WTC11 (cell line): ENCODE measurements at places on chromosomes 1 and 21. TPM values are rescaled to one million over a fixed set of nuclear protein-coding genes. Genes with fewer than 3 reads are reported as not detected.

The MNDA gene
- total RNA-seq, result 0.09 TPM in 1 of 3 replicates, not detected in the others

- DNase-seq, result peak; percentile 84
These were observed 132.9 kb upstream of the WNT4 start for GRCh38 chr1:22275626-22276395.

DNA sequence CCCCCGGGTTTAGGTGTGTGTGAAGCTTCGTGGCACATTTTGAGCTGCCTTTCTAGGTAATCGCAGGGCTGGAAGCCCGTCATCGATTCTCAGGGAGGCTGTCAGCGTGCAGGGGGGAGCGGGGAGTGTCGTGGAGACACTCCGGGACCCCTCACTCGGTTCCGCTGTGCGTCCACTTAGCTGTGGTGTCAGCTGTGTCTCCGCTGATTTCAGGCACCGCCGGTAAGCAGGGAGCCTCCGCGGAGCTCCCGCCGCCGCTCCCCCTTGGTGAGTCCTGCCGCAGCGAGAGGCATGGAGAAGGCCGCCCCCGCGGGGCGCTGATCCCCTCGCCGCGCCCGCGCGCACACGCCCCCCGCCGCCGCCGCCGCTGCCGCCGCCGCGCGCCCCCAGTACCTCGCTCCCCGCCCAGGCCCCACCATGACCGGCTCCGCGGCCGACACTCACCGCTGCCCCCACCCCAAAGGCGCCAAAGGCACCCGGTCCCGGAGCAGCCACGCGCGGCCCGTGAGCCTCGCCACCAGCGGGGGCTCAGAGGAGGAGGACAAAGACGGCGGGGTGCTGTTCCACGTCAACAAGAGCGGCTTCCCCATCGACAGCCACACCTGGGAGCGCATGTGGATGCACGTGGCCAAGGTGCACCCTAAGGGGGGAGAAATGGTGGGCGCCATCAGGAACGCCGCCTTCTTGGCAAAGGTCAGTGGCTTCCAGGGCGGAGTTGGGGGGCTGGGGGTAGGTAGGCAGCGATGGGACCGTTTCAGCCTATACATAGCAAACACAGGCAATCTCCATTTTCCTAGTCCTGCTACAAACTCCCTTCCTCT is 995 bp downstream of the VASH2 start:
- DNase-seq, result no peak

The NHLH2 gene
- total RNA-seq, result 1.8 to 4.3 TPM (median 2.2 TPM) in 3 replicates

DNA sequence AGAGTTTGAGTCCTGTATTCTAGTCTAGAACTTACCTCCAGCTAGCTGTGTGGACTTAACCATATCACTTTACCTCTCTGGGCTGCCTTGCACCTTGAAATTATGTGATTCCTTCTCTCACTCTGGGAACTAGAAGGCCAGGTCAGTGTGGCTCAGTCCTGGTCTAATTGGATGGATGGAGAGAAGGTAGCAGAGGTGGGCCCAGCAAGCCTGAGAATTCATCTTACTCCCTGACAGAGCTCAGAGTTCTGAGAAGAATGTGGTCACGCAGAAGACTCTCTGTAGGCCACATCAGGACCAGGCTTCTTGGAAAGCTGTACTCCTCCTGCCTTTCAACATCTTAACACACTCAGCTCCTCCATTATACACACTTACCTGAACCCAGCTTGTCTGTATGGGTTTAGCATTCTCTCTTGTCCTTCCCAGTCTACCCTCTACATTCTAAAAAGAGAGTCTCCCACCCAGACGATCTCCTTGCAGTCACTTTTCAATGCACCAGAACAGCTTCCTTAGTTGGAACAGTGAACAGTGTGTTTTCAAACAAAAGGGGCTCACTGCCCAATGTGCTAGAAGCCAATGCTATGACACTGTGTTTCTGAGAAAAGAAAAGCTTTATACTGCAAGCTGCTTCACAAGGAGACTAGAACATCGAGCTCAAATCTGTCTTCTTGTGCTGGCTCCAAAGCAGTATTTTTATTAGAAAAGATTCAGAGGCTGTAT is 60.5 kb downstream of the CAPN9 start:
- DNase-seq, result no peak

DNA sequence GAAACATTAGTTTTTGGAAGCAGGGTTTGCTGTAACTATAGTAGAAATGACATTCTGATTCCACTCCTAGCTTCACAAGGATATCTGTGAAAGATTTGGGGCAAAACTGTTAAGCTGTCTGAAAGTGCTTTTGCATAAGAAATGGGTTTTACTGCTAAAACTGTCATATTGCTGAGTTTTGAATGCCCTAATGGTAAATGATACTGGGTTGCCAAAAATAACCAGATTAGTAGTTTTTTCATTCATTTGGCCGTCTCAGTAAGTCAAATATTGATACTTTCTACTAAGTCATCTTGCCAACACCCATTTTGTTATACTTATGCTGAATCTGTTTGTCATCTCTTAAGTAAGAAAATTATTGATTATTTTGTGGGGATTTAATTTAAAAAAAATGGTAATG is 399 bp upstream of the PTPRC start:
- no peak for DNase-seq

The OR2T11 gene
- total RNA-seq, result not detected in 3 replicates

The PGLYRP4 gene
- total RNA-seq, result not detected in 3 replicates

GRCh38 chr21:15775981-15776380 is 46.2 kb downstream of the USP25 start:
- no peak for DNase-seq

DNA sequence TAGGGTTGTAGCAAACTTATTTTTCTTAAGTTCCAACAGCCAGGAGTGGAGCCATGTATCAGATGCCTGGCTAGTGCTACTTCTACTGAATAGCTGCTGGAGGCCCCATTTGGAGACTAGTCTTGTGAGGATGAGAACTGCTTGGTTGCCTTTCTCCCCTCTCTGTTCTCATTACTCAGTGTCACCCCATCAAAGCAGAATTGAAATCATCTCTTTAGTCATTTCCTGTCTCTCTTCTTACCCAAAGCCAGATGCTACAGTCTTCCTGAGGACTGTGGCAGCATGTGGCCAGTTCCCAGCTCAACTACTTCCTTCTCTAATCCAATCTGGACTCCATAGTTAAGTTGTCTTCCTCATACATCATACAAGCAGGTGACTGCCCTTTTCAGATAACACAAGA is 197.5 kb downstream of the BRINP2 start:
- DNase-seq, result no peak

GRCh38 chr1:162207862-162208261 is 138.4 kb downstream of the NOS1AP start:
- no peak for DNase-seq

DNA sequence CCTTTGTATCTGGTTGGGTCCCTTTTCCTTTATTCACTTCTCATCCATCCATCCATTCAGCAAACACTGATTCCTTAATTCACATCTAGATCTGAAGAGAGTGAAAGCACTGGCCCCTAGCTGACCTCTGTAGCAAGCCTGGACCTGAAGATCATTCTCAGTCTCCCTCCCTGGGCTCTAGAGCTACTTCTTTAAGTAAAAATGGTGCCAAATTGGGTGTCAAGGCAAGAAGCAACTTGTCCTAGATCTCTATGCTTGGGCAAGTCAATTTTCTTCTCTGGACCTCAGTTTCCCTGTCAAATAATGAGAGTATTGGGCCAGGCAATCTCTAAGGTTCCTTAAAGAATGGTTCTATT is 36.1 kb downstream of the PLXNA2 start:
- no peak for DNase-seq

DNA sequence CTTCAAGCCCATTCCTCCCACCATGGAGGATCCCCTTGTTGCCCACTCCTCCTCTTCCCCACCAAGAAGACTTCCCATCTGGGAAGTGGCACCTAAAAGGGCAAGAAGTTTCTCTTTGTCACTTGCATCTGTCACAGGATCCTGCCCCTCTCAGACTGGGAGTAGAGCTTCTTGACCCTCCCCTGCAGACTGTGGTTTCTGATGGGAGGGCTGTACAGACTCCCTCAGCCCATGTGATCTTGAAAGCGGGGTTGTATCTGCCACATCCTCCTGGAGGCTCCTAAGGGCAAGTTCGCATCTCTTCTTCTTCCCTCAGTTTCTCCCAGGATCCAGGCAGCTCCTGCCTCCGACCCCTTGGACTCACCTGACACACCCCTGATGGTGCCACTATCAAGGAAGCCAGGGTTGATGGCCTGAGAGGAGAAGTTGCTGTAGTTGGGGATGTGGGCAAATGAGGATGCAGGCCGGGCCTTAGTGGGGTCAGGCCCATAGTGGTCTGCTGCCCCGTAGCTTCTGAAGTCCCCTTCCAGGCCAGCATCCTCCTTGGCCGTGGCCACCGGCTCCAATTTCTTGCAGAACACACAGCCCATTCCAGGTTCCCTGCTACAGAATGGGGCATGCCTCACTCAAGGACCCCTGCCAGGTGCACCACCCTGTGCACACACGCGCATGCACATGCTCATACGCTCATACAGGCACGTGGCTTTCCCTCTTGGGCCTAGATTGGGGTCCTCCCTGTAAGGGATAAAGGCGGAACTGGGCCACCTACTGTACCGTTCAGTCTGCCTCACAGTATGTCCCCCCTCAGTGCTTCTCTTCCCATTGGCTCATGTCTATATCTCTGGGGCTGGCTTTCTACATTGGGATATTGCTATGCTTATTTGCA is 11.4 kb downstream of the FGR start:
- no peak for DNase-seq

GRCh38 chr1:53688381-53689102 is 50.4 kb downstream of the GLIS1 start:
- DNase-seq, result no peak

The GRHL3 gene
- total RNA-seq, result 1.5 to 3.0 TPM (median 2.5 TPM) in 3 replicates

The VHLL gene
- 0.39 TPM in 1 of 3 replicates, not detected in the others for total RNA-seq

GRCh38 chr1:16387201-16388188 is 20.5 kb downstream of the SZRD1 start:
- no peak for DNase-seq

The GIPC2 gene
- 0.83 to 1.6 TPM (median 1.1 TPM) in 3 replicates for total RNA-seq

DNA sequence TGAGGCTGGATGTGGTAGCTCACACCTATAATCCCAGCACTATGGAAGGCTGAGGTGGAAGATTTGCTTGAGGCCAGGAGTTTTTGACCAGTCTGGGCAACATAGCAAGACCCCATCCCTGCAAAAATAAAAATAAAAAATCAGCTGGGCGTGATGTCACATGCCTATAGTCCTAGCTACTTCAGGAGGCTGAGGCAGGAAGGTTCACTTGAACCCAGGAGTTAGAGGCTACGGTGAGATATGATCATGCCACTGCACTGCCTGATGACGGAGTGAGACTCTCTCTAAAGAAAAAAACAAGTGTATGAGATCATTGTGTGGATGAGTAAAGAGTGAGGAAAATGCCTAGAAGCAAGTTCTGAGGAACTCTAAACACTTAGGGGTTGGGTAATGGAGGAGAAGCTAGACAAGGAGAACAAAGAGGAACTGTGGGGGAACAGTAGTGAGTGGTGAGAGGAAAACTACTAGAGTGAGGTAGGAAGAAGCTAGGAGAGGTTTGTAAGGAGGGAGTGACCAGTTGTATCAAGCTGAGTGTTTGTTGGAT is 17.0 kb downstream of the CLIC4 start:
- no peak for DNase-seq

- no peak for DNase-seq
These were observed 1.8 kb upstream of the FABP3 start for GRCh38 chr1:31374511-31375196.

DNA sequence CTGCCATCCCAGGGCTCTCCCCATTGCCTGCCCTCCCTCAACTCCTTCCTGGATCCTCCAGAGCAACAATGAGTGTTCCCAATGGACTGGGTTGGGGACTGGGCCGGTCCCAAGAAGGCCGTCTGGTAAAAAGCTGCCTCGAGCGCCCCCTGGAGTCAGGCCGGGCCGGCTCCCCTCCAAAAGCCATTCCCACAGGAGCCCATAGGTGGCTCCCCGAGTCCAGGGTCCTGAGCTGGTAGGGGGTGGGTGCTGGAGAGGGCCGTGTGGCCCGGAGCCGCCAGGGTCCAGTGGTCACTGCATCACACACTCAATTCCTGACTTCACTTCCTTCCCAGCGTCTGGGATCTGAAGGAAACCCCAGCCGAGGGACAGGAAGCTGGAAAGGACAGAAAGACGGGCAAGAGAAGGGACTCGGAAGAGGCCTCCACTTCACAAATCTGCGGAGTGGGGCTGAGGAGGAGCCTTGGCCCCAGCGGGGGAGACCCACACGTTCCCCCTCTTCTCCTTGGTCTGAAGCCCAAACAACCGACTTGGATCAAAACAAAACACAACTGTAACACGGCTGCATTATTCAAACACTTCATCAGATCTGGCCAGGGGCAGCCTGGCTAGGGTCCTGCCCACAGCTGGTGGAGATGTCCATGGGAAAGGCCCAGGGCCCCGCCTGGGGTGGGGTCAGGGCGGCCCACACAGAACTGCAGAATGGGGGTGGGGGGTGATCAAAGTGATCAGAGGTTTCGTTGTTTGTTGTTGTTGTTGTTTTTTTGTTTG is 10.9 kb upstream of the ALDH4A1 start:
- peak; percentile 94 for DNase-seq

The CLCA1 gene
- total RNA-seq, result 0.07 to 0.14 TPM (median 0.11 TPM) in 3 replicates

The ST6GALNAC5 gene
- 8.8 to 10.1 TPM (median 9.6 TPM) in 3 replicates for total RNA-seq

The LRRN2 gene
- total RNA-seq, result 3.2 to 5.3 TPM (median 3.4 TPM) in 3 replicates

- DNase-seq, result no peak
These were observed 14.7 kb downstream of the TMCO1 start for GRCh38 chr1:165753934-165754333.

The OR2M3 gene
- not detected in 3 replicates for total RNA-seq

DNA sequence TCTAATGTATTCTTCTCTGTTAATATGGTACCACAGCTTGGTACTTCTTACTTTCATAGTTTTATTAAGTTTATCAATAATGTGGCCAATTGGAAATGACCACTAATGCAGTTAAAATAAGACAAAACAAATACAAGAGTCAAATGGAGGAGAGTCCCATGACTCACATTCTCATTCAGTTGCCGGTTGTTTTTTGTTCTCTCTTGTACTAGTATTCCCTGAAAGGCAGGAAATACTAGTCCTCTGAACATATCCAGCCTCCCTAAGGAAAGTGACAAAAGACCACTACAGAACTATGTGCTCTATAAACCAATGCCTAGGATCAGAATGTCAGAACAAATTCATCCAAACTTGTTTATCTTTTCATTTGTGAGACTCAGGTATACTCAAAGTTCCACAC is 165.2 kb upstream of the SAMSN1 start:
- no peak for DNase-seq

The FNDC7 gene
- total RNA-seq, result 0.28 to 0.71 TPM (median 0.50 TPM) in 3 replicates

GRCh38 chr1:54153535-54154439 is 987 bp upstream of the CDCP2 start:
- DNase-seq, result peak; percentile 47

- DNase-seq, result no peak
These were observed 97.7 kb upstream of the BACE2 start for GRCh38 chr21:41070284-41070683.

The ETNK2 gene
- 18.3 to 20.2 TPM (median 19.7 TPM) in 3 replicates for total RNA-seq
